NT2/D1 (cell line): ENCODE measurements at places on chromosomes 12 and 14.

DNA sequence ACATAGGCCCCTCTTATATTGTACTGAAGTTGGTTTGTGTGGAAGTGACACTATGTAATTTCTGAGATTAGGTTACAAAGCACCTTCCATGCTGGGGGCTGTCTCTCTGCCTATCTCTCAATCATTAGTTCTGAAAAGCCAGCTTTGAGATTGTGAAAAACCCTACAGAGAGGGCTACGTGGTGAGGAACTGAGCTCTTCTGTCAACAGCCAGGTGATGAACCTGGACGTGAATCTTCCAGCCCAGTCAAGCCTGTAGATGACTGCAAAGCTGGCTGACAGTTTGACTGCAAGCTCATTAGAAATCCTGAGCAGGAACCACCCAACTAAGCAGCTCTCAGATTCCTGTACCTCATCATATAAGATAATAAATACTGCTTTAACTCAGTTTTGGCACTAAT is 36.3 kb upstream of the BBS10 start:
- no peak for DNase-seq

GRCh38 chr12:53564941-53565340 is 57.7 kb upstream of the NPFF start:
- DNase-seq, result no peak

GRCh38 chr12:131909081-131909751 is 14.8 kb downstream of the ULK1 start:
- no peak for DNase-seq

DNA sequence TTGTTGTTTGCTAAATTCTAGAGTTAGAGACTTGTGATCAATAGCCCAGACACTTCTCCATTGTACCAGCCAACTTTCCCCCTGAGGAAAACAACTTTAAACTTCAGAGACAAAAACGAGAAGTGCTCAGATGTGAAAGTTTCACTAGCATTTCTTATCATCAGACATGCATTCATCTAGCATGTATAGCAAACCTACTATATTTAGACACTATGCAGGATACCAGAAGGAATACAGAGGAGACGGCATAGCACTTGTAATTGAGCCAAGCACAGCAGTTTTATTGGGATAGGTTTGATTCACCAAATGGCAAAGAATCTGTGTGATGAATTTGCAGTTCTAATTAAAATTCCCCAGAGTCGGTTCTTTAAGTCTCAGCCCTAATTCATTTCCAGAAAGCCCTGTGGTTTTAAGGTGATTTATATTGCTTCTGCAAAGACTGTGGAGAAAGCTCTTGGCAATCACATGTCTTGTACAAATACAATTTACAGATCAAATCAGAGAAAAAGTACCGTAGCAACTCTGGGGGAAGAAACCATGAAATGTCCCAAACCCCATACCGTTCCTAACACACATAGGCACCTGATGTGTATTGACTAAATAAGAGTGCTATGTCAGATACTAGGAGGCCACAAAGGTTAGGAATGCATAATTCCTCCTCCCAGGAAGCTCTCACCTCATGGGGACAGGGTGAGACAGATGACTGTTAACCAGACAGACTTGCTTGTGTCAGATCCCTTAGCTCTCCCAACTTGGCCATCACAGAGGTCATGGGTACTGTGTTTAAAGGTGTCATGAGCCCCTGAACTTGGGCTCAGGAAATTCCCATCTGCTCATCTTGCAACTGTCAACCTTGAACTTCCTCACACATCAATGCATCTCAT is 69.6 kb upstream of the KRAS start:
- no peak for DNase-seq

DNA sequence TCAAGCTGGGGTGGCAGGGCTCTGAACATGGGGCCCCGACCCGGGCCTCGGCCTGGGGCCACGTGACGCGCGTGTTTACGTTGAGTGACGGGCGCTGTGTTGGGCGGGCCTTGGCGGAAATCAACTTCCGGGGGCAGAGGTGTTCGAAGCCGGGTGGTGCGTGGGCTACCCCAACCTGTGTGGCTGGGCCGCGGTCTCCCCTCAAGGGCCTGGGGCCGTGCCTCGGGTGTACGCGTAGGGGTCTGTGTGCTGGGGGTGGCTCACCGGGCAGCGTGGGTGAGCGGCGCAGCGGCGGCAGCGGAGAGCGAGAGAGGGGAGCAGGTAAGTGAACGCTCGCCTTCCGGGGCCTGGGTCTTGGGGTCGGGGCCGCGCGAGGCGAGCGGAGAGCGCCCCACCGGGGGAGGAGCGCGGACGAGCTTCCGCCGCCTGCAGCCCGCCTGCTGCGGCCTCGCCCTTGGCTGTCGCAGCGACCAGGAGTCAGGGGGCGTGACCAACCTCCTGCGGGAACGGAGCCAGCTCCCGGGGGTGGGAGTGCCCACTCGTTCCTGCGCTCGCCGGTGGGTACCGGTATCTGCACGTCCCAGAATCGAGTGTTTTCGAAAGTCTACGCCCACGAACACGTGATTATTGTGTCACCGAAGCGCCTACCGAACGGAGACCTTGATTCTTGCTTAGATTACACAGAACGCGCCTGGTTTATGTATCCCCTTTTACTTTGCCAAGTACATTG is at the start of gene CCDC91:
Gene CCDC91, plus strand, starts transcription at position 136 of the 730 bp plus-strand sequence. CDS start 66,760 bp downstream, outside the sequence.
- DNase-seq, result peak; percentile 75

- DNase-seq, result no peak
Observed at GRCh38 chr12:54184024-54184805, 4.6 kb downstream of the SMUG1 start.

- DNase-seq, result no peak
Observed at GRCh38 chr12:24752763-24753462, 196.0 kb downstream of the BCAT1 start.

GRCh38 chr12:25365340-25365730 is 114.6 kb upstream of the KRAS start:
- DNase-seq, result no peak

GRCh38 chr12:32124637-32125036 is 18.0 kb downstream of the BICD1 start:
- DNase-seq, result no peak

GRCh38 chr12:108689314-108690190 is 41.8 kb downstream of the CORO1C start:
- no peak for DNase-seq

DNA sequence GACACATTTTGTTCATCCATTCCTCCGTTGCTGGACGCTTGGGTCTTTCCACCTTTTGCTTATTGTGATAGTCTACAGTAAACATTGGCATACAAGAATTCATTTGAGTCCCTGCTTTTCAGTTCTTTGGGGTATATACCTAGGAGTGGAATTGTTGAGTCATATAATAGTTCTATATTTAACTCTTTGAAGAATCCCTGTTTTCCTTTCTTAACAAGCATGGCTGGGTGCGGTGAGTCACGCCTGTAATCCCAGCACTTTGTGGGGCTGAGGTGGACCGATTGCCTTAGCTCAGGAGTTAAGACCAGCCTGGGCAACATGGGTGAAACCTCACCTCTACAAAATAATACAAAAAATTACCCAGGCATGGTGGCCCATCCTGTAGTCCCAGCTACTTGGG is 75.4 kb downstream of the CCDC92 start:
- no peak for DNase-seq

GRCh38 chr12:122874081-122874480 is 21.8 kb downstream of the VPS37B start:
- no peak for DNase-seq

DNA sequence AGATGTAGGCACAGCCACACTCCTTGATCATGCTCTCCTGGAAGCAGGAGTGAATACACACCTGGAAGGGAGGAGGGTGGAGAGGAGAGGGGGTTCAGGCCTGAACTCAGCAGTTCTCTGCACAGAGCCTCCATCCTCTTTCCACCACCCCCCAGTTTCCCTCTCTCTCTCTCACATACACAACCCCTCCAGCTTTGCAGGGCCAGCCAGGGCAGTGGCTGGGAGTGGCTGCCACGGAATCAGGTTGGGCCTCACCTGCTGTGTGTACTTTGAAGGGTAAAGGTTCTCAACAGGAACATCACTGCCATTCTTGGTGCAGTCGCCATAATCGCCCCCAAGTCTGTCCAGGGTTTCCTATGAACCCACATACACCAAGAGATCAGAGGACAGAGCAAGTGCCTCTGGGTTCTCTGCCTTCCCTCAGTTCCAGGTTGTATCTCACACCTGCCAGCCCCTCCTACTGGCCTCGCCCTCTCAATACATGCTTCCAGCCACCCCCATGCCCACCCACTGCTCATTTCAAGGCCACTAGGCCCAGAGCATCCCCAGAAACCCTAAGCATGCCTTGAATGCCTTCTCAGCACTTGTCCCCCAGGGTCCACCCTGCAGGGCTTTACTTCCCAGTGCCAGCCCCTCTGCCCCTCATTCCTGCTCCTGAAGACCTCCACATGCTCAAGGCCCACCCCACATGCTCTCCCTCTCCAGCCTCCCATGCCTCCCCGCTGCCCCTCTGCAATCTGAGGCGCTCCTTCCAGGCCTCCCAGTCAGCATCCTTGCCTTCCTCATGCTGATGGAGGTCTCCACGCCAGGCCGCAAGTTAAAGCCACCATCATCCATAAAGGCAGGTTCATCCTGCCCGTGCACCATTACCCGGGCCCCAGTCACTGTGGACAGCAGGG is 12.9 kb upstream of the TNFRSF1A start:
- no peak for DNase-seq

DNA sequence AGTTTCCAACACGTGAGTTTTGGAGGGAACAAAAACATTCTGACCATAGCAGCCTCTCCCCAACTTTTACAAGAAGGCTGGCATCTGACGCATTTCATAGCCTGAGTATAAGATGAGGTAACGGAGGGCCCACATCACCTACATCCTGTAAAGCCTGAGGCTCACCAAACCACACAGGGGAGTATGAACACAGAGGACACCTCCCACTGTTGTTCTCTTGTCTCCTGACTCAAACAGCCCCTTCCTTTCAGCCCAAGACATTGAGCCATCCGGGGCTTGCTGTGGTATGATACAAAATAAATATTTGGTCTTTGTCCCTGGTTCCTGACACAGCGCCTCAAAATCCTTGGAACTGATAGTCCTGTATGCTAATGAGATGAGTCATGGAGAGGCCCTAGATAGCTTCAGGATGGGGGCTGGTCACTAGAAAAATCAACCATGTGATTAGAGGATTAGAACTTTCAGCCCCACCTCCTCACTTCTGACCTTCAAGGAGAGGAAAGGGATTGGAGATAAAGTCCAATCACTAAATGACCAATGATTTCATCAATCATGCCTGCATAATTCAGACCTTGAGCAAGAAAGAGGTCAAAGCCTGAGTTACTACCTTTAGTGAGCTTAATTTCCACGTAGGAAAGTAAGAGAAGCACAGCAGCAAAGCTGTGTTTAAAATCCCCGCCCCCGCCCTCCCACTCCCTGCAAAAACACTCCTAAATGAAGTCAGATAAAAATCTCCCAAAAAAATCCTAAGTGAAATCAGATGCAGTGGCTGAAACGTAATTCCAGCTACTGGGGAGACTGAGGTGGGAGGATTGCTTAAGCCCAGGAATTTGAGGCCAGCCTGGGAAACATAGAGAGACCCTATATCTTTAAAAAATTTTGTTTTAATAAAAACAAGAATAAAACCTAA is 236.4 kb downstream of the PCNX1 start:
- peak; percentile 38 for DNase-seq

- DNase-seq, result no peak
Observed at GRCh38 chr12:87152075-87152474, 877.1 kb downstream of the C12orf50 start.

GRCh38 chr12:45725631-45726602 is 3.6 kb upstream of the ARID2 start:
- no peak for DNase-seq

DNA sequence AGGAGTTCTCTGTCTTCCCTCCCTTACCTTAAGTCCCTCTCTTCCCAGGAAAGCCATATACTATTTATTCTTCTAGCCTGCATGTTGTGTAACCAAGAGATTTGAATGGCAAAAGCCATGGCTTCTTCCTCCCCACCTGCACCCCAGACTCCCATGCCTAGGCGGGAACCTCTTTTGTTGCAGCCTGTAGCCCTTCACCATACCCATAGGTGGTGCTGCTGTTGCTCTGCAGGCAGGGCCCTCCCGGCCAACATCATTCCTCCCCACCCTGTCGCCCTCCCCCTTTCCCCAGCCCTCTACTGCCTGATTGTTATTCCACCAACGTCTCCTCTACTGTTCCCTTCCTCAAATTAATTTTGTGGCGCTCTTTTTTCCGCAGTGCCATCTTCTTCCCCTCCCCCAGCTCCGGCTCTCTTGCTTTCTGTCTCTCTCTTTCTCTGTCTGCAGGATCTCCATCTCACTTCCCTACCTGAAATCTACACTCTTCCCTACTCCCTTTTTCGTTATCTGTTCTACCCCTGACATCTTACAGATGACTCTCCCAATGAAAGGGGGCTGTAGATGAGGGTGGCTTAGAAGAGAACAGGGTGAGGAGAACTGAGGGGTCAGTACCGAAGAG is 13.8 kb downstream of the NGDN start:
- DNase-seq, result no peak

DNA sequence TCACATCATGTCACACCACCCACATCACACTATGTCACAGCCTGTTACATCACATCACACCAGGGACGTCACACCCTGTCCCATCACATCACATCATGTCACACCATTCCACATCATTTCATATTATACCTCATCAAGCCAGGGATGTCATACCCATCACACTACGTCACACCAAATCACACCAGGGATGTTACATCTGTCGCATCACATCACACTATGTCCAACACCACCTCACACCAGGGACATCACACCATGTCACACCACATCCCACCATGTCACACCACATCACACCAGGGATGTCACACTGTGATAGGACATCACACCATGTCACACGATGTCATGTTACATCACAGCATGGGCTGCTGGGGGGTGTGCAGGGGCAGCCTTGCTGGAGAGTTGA is 110.6 kb downstream of the TMEM121 start:
- DNase-seq, result no peak

GRCh38 chr12:111748867-111749266 is 17.9 kb upstream of the ALDH2 start:
- no peak for DNase-seq

DNA sequence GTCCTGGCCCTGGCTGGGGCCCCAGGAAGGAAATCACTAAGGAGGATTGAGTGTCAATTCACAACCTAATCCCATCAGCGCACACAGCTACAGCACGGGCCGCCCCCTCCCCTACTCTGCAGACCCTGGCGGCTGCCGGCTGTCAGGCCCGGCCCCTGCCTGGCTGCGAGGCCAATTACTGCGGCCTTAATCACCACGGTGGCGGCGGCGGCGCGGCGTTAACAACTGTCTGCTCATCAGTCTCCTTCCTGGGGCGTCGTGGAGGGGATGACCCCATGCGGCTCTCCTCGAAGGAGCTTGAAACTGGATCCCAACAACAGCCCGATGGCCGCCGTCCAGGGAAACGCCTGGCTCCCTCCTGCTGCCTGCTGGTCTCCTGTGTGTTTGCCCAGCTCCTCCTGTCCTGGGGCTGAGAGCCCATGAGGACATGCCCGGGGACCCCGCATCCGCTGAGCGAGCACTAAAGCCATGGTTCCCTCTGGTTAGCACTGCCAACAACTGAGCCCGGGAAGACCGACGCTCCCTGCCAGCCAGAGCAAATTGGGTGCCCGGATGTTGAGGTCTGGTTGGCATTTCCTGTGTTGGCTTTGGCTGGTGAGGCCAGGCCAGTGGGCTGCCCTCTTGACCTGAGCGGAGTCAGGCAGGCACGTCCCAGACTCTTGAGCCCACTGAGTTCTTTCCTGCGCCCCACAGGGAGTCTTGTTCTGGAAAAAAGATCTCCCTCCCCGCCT is 21.8 kb upstream of the EIF2B2 start:
- no peak for DNase-seq

GRCh38 chr14:56195704-56196103 is 77.5 kb downstream of the PELI2 start:
- DNase-seq, result no peak
